ENCODE measurements at places on chromosomes 5 and 9.

DNA sequence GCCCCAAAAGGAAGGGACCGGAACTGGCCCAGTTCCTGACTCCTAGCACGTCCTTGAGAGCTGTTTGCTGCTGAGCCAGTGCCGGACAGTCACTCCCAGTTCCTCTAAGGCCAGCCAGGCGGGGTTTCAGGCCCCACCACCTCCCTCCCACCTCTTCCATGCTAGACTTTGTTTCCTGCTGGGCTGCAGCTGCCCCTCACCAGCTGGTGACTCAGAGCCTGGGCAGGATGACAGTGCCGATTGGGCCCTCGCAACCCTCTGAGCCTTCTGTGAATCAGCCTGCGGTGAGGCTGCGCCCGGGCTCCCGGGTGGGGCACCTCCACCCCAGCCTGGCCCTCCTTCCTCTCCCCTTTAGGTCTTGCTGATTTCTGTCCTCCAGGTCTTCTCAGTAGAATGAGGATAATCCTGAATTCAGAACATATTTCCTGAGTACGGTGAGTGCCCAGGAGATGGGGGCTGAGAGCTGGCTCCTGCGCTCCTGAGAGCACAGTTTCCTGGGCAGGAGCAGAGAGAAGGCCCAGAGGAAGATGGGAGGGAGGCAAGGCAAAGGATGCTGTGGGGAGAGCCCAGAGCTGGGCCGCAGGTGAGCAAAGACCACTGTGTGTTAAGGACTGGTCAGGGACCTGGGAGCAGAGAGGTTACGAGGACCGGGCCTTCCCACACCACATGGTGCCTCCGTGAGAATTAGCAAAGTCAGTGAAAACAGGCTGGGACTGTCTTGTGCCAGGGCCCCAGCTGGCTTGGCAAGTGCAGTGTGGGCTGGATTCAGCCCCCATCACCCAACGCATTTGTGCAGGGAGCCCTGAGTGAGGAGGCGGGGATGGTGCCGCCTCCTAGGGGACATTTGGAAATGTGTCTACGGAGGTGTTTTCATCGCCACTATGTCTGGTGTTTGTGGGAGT, 32.9 kb upstream of the STXBP1 start:
- DNase-seq, result peak; percentile 66

GRCh38 chr5:133996683-133997252, 8.0 kb downstream of the VDAC1 start:
- no peak for DNase-seq

GRCh38 chr9:135070964-135071735, 16.3 kb upstream of the OLFM1 start:
- no peak for DNase-seq

DNA sequence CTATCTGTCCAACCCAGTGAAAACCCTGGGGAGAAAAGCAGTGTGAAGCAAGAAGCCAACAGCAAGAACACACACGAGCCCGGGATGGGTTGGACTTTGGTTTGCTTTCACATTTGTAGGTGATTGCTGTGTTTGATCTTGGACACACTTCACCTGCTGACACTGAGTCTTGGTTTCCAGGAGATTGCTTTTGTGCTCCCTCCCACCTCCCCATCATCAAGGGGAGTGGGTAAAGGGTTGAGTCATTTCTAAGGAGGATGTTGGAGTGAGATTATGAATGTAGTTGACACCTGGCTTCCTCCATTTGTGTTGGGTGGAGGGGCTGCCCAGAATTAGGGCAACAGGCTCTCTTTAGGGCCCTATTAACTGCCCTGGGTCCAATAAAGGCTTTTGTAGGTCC, 37.5 kb downstream of the ANKDD1B start:
- DNase-seq, result peak; percentile 41

- no peak for DNase-seq
Observed at GRCh38 chr5:109812698-109813097, 123.0 kb downstream of the MAN2A1 start.

GRCh38 chr5:130616161-130616560, 548.9 kb downstream of the HINT1 start:
- no peak for DNase-seq

DNA sequence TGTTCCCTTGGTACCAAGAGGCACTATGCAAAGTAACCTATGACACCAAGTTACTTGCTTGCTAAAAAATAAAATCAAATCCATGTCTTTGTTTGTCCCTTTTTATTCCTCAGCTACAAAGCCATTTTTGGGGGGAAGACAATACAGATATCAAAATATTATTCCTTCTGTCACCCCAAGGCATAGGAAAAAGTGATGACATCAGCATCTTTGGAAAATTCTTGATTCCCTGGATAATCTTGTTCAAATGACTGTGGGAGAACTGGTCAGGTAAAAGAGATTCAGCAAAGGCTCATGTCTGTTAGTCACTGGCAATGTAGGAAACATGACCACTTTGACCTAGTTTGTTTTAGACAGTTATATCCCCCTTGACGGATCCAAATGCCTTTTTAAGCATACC, 373.1 kb downstream of the MAT2B start:
- DNase-seq, result no peak

GRCh38 chr9:34896112-34896511, 62.0 kb upstream of the PHF24 start:
- no peak for DNase-seq

- DNase-seq, result no peak
Observed at GRCh38 chr5:36447776-36448175, 146.1 kb upstream of the RANBP3L start.

GRCh38 chr5:119367502-119368237, 11.9 kb downstream of the TNFAIP8 start:
- DNase-seq, result peak; percentile 50

DNA sequence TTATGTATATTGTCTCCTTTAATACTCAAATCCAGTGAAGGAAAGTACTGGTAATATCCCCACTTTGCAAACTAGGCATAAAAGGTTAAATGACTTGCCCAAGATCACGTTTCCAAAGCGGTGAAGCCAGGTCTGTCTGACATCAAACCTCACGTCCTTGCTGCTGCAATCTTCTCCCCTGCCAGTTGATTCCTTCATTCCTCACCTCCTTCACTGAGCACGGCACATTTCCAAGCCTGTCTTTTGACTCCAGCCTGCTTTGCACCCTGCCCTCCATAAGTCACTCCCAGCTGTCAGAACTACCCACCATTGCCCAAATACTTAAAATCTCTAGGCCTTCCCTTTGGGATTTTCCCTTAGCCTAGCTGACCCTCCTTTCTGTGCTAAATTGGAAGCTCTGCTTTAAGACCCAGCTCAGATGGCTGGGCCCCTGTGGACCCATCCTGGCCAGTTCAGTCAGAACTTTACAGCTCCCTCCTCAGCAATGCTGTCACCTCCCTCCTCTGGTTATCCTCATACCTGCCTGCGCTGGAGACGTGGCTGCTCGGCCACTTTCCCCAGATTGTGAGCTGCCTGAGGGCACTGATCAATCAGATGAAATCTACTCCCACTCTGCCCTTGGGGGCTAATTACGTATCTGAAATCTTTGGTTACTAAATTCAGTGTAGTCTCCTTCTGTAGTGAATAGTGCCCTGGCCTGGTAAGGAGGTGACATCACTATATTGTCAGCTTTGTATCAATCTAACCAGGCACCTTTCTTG, 51.2 kb downstream of the SLC36A1 start:
- DNase-seq, result no peak

DNA sequence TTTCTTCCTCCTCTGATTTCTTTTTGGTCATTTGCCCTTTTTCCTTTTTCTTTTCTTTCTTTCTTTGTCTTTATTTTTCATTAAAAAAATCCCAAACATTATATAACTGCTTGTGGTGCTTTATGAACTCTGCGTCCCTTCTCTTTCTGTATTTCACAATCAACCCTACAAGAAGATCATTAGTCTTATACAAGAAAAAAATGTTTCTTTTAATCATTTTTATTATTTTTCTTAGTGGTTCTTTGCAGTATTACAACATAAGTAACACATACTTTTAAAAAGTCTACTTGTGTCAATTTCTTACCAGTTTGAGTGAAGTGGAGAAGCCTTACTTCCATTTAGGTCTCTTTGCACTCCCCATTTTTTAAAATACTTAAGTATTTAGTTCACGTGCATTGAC, 212.7 kb upstream of the SMC2 start:
- no peak for DNase-seq

GRCh38 chr5:110324876-110325275, 401.6 kb downstream of the TMEM232 start:
- no peak for DNase-seq

DNA sequence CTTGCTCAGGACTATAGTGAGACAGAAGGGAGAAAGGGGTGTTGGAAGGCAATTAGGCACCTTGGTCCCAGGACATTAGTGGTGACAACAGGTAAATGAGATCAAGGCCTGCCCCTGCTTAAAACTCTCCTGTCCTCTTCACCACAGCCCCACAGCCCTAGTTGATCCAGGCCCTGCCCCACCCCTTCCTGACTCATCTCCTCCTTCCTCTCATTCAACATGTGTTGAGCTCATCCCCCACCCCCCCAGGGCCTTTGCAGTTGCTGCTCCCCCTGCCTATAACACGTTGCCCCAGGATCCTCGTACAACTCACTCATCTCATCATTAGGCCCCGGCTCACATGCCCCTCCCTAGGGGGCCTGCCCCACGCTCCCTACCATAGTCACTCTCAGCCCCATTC, 66.8 kb downstream of the TSPAN17 start:
- no peak for DNase-seq

DNA sequence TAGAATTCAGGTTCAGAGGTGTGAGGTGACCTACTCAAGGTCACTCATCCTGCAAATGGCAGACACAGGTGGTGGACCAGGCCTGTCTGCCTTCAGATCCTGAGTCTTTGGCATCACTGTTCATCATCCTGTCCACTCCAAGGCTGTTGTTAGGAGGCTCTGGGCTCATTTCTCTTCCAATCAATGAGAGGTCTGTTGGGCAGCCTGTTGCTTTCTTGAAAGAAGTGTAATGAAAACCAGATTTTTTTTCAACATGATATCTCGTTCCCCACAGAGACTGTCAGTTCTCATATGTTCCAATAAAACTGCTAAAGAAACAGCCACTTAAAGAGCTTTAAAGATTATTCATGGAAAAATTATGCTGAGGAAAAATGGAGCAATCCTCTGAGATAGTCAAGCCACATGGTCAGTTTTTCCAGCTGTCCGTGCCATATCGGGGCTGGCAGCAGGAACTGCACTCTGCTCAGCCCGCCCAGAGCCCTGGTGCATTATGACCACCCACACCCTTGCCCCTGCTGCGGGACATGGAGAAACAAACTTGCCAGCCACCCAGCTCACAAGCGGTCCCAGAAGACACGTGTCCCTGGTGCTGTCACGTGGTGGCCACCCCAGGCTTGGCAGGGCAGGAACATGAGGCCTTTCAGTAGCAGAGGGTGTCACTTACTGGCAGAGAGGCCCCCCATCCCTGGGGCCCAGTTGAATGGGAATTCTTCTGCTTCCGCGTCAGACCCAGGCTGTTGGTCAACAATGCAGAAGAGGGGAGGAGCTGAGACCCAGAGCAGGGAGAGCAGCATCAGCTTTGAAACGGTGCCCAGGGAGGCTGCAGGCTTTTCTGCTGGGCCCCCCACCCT, 63.7 kb upstream of the ANGPTL2 start:
- DNase-seq, result no peak

- DNase-seq, result no peak
Observed at GRCh38 chr5:160555971-160556631, 134.4 kb downstream of the PTTG1 start.

DNA sequence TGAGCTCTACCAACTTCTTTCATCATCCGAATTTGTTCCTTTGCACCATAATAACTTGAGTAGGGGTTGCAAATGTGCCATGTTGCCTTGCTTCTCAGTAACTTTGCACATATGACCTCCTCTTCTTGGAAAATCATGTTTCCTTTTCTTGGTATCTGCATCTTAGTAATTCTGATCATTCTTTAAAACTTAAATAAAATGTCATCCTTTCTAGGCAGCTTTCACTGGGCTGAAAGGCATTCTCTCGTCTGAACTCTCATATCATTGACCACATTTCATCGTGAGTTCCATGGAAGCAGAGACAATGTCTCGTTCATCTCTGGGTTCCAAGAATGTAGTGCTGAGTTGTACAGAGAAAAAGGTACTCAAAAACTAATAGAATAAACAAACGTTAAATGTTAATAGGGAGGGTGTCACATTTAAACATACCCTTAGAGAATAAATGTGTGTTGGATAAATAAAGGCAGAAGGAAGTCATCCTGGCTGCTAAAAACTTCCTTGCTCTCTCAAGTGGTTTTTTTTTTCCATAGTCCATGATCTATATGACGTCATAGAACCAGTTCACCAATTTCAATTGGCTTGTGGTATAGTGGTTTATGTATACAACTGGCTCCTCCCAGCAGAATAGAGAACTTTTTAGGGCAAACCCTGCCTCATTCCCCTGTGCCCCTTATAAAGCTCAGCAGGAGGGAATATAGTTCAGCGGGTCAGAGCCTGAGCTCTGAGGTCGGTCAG, 218.1 kb upstream of the TRIM32 start:
- DNase-seq, result no peak

GRCh38 chr9:86303316-86303975, 21.1 kb upstream of the ISCA1 start:
- no peak for DNase-seq

DNA sequence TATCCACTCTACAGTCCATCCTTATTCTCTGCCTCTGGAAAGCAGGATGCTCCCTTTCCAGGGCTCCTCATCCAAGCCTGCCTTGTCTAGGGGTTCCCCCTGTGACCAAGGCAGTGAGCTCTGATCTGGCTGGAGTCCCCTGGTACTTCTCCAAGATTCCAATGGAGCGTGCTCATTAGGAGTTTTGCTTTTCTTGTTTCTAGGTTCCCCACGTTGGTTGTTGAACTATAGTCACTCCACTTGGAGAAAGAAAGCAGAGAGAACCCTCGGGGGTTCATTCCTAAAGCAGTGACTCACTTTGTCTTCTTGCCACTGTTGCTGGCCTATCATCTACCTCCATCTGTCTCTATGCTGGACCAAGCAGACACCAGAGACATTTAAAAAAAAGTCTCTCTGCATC, 192.6 kb downstream of the TLE4 start:
- DNase-seq, result no peak

DNA sequence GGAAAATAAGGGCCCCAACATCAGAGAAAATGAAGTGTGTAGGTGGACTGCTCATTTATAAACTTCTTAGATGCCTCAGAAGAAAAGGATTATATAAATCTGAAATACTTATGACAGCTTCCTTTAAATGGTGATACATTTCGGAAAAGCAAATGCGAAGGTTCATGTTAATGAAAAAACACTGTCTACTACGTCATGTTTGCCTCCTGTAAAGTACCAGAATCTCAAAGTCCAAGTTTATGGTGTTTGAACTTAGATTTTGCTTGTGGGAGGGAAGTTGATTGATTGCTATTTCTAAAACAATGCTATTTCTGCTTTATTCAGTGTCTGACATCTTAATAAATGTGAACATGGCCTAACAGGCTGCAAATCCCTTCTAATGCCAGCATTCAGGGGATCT, 514.6 kb downstream of the ZNF608 start:
- no peak for DNase-seq

Data from GM13976 (cell line).